Astrocyte of the spinal cord (primary cell): ENCODE measurements at places on chromosomes 11 and 22.

- DNase-seq: no peak
These were observed 135.0 kb downstream of the CSNK2A3 start for GRCh38 chr11:11217929-11218628.

GRCh38 chr11:95498722-95499425 is 267.9 kb upstream of the SESN3 start:
- no peak for DNase-seq

DNA sequence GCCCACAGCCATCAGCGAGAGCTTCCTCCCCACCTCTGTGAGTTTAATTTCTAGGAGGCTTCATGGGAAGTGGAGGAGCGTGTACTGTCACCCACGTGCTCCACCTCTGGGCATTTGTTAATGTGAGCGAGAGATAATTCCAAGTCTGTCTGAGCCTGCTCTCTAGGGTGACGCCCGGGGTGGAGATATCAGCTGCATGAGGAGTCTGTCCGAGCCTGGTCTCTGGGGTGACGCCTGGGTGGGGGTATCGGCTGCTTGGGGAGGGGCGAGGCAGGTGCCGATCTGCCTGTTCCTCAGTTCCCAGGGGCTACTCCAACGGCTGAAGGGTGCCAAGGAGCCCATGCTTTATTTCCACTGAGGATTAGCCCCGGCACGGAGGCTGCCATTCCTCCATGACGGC is 735.0 kb downstream of the BRD1 start:
- no peak for DNase-seq

GRCh38 chr11:12691473-12691872 is 17.3 kb downstream of the TEAD1 start:
- DNase-seq: peak; percentile 52

DNA sequence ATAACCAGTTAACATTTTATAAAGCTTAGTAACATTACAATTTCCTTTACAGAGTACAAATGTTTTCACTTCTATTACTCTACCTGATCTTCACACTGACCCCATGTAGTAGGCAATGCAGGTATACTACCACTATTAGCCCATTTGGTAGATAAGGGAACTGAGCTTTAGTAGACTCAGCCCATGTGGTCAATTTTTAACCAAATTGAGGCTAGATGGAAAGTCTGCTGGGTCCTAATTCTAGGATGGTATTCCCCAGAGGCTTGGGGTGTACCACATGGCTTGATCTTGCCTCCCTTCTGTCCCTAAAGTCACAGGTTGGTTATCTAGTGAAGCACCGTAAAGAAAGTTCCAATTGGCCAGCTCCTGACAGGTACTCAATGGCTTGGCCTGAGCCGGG is 48.2 kb downstream of the NRXN2 start:
- no peak for DNase-seq

- DNase-seq: peak; percentile 90
These were observed 22.0 kb downstream of the TBRG1 start for GRCh38 chr11:124644426-124645280.

GRCh38 chr11:28077521-28077920 is 30.4 kb downstream of the KIF18A start:
- DNase-seq: no peak

DNA sequence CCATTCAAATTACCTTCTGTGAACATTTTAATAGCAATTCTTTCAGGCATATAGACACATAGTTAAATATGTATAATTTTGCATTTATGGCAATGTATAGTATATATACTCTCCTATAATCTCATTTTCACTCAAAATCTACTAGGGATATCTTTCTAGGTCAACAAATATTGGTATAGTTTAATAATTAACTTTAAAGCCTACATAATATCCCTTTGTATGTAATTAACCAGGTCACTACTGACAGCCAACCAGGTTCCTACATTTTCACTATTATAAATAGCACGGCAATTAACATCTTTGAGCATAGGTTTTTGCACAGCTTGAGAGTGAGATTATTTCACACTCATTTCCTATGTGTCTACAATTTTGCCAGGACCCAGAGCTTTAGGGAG is 15.8 kb downstream of the OR2AG2 start:
- DNase-seq: no peak

- no peak for DNase-seq
These were observed 5.3 kb upstream of the CHADL start for GRCh38 chr22:41245917-41246499.

GRCh38 chr11:61004180-61004611 is 32.7 kb downstream of the CD6 start:
- DNase-seq: peak; percentile 56

DNA sequence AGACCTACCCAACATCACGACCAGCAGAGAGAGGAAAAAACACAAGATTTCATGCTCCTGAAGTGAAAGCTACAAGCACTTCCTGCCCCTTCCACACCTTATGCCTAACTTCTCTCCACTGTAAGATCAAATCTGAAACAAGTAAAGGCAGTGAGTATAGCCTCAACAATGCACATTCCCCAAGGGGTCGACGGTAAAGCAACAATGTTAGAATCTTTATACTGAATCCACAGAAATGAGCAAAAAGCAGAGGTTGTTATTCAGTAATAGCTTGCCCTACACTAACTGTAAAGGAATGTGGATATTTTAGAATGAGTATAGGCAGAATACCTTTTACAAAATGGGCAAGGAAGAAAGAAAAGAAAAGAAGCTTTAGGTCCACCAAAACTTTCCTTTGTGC is 15.6 kb downstream of the ARFGAP3 start:
- peak; percentile 57 for DNase-seq

GRCh38 chr11:5137014-5137413 is 1.1 kb downstream of the OR52A5 start:
- no peak for DNase-seq
